ENCODE measurements at places on chromosomes 2 and 18.

GRCh38 chr2:120857931-120858330 lies 122.3 kb downstream of the GLI2 start:
- DNase-seq, result no peak

DNA sequence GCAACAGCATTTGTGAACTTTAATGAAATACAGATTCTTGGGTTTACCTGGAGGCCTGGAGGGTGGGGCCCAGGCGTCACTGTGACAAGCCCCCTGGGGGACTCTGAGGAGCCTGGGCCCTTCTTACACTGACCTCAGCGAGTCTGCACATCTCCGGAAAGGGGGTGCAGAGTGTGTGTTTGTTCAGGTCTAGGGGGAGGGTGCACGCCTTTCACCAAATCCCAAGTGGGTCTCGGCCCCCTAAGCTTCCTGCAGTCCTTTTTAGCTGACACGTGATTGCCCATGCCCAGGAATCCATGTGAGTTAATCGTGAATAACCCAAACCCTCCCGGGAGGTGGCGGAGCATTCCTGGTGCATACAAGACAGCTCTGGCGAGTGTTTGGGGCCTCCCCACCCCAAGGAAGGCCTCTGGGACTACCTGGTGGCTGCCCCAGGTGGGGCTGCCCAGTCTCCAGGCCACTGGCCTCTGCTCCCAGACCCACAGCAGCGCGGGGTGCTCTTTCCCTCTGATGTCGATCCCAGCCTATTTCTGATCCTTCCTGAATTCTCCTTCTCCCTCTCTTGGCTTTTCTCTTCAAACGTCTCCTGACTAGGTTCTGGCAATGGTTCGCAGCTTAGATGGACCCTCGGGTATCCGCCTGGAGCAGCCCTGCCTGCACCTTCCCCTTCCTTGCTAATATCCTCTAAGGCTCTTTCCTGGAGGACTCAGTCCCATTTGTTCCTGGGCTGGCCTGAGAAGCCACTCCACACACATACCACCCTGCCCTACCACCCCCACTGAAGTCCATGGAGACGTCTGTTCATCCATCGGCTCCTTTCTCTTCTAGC lies 10.0 kb downstream of the NGEF start:
- no peak for DNase-seq

DNA sequence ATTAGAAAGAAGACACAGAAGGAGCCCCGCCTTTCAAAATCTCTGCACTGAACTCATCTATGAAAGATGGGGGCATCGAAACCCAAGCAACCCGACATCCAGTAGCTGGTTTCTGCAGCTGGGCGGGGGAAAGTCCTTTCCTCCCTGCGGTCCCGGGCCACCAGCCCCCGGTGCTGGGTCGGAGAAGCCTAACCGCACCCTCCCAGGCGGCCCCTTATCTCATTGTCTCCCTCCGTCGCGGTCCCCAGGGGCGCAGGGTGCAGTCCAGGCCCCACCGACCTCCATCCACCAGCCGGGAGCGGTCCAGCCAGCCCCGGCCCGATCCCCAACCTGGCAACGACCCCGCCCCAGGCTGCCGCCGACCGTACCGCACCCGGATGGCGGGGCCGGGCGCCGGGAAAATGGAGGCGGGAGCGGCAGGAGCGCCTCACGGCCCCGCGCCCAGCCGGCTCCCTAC lies 452 bp downstream of the RAPH1 start:
- DNase-seq, result no peak

- DNase-seq, result no peak
These were observed 140.4 kb upstream of the KLHL29 start for GRCh38 chr2:23244617-23245016.

- DNase-seq, result no peak
These were observed 3.0 kb upstream of the DLX1 start for GRCh38 chr2:172082105-172082943.

DNA sequence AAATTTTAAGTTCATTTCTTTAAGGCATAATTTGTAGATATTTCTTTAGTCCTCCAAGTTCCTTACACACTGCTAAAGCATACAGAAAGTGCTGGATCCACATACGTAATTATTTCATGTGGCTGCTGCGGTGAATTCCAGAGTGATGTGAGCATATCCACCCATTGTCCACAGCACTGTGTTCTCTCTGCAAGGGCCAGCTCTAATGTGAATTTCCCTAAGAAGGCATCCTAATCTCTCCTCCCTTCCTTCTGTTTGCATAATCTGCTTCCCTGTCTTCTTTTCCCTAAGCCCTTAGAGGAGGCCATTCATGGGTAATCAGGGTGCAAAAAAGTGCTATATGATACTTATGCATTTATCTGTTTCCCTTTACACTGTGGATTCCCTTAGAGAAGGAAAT lies 57.2 kb downstream of the COBLL1 start:
- peak; percentile 15 for DNase-seq

DNA sequence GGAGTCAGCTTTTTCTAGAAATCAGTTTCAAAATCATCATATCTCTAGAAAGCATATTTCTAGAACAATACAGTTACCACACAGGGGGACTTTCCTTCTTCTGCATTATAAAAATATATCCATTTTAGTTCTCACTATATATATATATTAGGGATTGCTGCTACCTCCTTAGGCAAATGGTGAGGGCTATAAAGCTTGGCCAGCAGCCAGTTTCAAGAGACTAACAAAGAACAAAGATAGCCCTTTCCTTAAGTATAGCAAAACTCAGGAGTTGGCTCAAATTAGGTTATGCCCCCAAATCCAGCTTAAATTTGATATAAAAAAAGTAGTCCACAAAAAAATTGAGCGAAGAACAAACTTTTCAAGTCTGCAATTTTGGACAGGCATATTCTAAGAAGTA lies 70.0 kb downstream of the EIF2AK3 start:
- DNase-seq, result no peak

DNA sequence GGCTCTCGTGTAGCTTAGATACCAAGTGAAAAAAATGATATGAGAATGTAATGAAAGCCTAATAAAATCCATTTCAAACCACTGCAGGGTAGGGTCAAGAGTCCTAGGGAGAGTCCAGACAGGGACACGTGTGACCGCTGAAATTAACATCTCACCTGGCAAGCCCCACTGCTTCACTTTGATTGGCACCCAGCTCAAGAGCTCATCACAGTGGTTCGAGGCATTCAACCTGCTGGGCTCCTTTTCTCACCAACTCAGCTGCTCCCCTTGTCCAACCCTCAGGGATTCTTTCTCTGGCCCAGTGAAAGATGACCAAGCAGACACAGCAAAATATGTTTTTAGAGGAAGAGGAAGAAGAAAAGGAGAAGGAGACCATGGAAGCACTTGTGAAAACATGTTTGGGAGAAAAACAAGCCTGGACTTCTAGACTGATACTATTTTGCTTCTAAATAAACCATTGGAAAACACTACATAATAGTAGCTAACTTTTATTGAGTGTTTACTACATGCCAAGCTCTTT lies 49.2 kb upstream of the CREB1 start:
- no peak for DNase-seq

- DNase-seq, result no peak
These were observed 66.6 kb downstream of the STPG4 start for GRCh38 chr2:47088371-47089082.

Measured in NCI-H524 (cell line).